Stimulated activated naive CD8-positive, alpha-beta T cell treated with anti-CD3 and anti-CD28 coated beads, Interleukin-15, Interleukin-2, amounts not matched to agents 100 U/mL and 50 U/mL, for 24 hours (primary cell): ENCODE measurements at places on chromosomes 3 and 15.

DNA sequence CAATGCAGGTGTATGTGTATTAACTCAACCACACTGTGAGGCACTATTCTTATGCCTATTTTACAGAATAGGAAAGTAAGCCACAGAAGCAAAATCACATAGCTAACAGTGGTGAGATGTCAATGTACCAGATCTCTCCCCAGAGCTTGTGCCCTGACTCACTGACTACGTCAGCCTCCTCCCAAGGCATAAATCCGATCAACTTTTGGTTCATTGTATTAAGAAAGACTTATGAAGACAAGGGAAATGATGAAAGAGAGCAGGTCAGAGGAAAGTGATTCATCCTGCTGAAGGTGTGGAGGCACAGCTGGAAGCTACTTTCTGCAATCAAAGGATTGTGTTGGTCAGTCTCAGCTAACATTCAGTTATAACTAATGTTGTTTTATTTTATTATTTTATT, 33.0 kb upstream of the SV2B start:
- no peak for DNase-seq

- no peak for DNase-seq
Observed at GRCh38 chr3:122562923-122563716, 980 bp downstream of the PARP9 start.

DNA sequence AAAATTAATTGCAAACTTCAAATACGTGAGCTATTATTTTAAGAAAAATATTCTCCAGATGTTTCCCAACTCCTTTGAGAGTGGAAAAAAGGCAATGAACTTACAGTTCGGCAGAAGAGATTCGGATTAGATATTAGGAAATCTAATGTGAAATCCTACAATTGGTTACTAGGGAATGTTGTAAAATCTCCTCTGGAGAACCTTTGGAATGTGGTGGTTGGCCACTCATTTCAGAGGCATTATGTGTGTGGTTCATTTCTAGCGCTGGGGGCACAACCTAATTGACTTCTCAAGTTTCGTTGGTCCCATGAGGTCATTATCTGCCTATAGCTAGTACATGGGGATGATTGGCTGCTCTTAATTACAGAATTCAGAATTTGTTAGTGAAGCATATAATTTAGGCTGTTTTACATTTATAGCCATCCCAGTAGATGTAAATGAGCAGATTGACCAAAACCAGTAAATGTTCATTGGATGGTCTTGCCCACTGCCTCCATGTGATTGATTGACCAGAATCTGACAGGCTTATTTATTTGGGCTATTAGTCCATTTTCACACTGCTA, 34.6 kb upstream of the CMSS1 start:
- no peak for DNase-seq

GRCh38 chr3:158709666-158710083, 22.6 kb downstream of the RARRES1 start:
- no peak for DNase-seq

- no peak for DNase-seq
Observed at GRCh38 chr3:182509844-182510460, 283.4 kb upstream of the ATP11B start.

- no peak for DNase-seq
Observed at GRCh38 chr3:50010959-50011358, 71.0 kb downstream of the RBM6 start.

DNA sequence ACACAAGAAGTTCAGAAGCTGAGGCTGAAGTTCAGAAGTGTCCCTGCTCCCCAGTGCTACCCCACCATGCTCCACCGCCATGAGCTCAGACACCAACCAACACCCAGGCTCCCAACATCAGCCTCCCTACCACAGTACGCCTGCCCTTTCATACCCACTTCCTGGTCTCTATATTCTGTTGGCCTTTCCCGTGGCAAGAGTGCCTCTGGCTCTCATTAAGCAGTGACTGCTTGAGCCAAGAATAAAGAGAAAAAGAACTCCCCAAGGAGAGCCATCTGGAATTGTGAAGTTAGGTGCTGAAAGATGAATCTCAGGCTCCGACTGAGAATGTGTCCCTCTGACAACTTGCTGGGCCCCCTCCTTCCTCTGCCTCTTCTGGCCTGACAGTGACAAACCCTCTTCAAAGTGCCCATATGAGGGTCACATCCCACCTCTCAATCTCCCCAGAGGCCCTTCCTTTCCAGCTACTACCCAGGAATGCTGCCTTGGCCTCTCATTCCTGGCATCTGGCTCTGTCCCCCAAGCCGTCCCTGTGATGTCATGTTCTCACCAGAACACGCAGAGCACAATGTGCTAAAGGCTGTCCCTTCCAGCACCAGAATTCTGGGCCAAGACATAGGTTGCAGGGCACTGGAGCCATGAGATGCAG, 306.8 kb downstream of the NTRK3 start:
- no peak for DNase-seq
